ENCODE measurements at places on chromosomes 7 and 10.

GRCh38 chr10:44153918-44154670 lies 230.8 kb downstream of the CXCL12 start:
- no peak for DNase-seq

- DNase-seq = no peak
Measured at GRCh38 chr10:47176903-47177868, 122.8 kb upstream of the GDF10 start.

DNA sequence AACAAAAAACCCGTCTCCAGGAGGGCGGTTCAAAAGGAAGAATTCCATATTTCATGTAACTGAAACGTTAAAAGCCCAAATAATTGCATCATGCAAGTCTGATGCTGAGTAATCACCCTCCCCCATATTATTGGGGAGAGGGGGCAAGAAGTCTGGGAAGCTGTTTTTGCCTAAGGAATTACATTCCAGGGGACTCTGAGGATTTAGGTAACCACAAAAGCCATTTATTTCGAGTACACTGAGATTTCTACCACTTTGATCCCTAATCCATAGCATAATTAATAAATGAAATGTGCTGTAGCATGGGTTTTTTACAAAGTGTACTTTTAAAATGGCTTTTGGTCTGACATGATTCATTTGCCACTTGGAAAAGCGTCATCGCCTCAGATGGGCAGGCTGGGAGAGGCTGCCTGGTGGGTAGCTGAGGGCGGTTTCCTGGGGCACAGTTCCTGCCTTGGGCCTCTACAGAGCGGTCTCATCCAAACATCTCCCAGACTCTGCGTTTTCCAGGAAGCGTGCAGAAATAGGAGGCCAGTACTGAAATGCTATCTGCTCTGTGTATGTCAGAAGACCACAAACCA lies 106.5 kb downstream of the TCF7L2 start:
- no peak for DNase-seq

DNA sequence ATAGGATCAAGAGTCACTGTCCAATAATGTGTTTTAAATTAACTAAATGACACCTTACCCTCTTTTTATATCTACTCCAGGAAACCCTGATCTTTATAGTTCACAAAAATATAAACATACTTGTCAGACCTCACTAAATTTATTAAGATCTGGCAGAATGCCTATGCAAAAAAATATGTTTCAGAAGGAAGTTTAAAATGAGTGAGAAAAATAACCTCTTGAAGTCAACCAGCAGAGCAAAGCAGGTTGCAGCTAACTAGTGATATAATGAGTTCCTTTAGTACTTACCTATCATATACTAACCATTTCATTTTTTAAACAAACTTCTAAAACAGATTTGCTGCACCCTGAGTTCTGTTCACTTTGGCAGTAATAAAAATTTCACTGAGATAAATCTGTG lies 14.0 kb upstream of the HGF start:
- DNase-seq = no peak

DNA sequence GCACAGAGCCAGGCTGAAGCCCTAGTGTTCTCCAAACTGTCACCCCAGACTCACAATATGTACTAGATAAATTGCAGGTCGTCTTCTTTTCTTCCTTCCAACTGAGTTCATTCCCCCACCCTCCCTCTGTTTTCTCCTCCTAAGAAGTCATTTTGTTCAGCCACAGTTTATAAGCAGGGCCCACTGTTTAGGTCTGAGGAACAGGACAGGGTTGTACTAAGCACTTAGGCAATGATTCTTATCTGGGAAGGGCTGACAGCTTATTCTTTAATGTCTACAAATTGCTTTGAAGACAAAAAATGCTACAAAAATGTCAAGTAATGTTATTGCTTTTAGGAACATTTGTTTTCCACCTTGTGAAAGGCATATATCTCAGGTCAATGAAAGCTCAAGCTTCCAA lies 59.1 kb downstream of the CDC123 start:
- DNase-seq = no peak

DNA sequence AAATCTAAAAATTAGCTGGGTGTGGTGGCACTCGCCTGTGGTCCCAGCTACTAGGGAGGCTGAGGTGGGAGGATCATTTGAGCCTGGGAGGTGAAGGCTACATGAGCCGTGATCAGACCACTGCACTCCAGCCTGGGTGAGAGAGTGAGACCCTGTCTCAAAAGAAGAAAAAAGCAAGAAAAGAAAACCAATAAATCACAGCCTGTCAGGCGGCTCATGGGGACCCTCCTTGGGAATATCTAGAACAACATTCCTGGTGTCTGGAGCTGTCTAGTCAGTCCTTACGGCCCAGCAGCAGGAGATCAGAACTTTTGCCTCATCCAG lies 130.6 kb upstream of the TNRC18 start:
- no peak for DNase-seq

GRCh38 chr7:116991233-116991632 lies 37.9 kb downstream of the ST7 start:
- DNase-seq = no peak

DNA sequence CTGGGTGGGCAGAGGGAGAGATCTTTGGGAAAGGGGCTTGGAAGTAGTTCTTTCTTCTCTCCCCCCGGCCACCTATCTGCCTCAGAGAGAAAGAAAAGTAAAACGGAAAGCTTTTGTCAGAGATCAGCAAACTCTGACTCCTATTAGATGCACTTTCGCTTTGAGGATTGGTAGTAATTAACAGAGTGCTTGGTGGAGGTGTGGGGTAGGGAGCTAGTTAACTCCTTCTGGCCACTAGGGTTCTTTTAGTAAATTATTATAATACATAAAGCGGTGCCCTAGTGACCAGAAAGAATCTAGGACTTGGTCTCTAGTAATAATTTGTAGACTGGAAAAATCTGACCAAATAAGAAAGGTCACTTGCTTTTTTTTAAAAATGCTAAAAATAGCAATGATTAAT lies 54.6 kb downstream of the CPVL start:
- DNase-seq = no peak

- DNase-seq = no peak
Measured at GRCh38 chr10:51075873-51076229, 1.6 kb downstream of the PRKG1 start.

GRCh38 chr10:127298381-127298780 lies 102.0 kb upstream of the INSYN2A start:
- DNase-seq = no peak

DNA sequence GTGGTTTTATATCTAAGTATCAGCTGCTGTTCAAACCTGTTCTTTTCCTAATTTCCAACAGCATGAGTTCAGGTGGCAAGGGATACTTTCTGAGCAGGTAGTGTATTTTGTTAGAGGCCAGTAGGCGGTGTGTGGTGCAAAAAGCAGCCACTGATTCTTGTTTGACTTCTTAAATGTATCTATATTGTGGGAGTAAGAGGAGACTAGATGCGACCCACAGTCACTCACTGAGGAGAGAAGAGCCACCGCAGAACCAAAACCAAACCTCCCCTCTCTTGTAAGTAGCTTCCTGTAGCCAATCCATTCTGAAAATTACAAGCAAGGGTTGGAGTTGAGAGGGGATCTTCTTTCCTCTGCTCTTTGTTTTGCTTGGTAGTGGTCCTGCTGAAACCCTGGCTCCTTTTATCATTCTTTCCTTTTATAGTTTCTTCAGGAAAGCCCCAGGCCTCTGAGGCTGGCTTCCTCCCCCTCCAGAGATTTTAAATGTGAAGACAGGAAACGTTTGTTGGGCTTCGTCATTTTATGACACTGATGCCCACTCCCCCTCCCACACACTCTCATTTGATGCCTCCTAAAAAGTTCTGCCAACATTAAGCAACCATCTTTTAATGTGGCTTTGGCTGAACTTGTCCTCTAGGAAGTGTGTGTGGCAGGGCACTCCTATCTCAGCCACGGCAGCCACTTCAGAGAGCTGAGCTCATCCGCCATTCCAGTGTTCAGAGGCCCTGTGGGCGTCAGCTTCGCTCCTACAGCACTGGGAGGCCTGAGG lies 566.0 kb downstream of the SUGCT start:
- no peak for DNase-seq

- no peak for DNase-seq
Measured at GRCh38 chr7:97865104-97865503, 7.1 kb downstream of the ASNS start.

DNA sequence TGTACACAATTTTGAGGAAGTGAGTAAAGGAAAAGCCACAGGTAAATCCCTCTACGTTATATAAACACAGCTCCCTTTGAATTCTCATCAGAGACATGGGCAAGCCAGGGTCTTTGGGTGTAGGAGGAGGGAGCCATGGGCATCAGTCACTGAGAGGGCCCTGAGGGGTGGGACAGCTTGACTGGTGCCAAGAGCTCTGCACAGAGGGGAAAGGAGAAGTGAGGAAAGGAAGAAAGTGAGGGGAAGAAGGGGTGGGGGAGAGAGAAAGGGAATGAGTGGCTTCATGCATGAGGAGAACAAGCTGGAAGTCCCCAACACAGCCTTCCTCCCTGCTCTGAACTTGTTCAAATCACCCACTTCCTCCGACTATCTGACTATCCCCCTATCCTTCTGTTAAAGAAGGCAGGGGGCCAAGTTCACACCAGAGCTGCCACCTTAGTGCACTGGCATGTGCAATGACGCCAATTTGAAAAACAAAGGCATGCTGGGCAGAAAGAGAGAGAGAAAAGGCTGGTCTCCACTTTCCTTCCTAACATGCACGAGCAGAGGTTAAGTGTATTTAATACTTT lies 16.4 kb upstream of the RNF148 start:
- DNase-seq = no peak

GRCh38 chr7:79185605-79186004 lies 267.9 kb downstream of the MAGI2 start:
- no peak for DNase-seq

DNA sequence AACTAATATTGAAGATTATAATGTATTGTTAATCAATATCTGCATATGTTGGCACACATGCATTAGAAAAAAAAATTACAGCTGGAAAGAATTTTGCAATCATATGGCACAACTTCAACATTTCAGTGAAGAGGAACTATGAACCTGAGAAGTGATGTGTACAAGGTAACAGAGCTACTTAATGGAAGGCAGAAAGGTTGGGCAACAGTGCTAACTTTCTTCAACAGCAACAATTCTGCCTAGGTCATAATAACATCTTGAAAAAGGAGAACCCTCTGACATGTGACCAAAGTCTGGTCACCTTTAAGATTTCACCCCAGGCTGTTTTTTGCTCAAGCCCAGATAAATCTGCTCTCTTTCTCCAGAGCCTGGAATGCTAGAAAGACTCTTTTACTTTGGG lies 47.9 kb upstream of the SKAP2 start:
- DNase-seq = no peak

DNA sequence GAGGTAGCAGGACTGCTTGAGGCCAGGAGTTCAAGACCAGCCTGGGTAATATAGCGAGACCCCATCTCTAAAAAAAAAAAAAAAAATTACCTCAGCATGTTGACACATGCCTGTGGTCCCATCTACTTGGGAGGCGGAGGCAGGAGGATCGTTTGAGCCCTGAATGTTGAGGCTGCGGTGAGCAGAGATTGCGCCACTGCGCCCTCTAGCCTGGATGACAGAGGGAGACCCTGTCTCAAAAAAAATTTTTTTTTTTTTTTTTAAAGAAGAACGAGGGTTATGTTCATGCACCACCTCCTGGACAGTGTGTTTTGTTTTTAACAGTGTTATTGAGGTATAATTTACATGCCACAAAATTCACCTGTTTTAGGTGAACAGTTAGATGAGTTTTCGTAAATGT lies 51.1 kb upstream of the SEPHS1 start:
- no peak for DNase-seq

GRCh38 chr7:29604052-29604451 lies 40.4 kb downstream of the PRR15 start:
- DNase-seq = no peak

- no peak for DNase-seq
Measured at GRCh38 chr7:127768241-127768640, 116.2 kb downstream of the SND1 start.
